ENCODE measurements at places on chromosomes 4 and X.

DNA sequence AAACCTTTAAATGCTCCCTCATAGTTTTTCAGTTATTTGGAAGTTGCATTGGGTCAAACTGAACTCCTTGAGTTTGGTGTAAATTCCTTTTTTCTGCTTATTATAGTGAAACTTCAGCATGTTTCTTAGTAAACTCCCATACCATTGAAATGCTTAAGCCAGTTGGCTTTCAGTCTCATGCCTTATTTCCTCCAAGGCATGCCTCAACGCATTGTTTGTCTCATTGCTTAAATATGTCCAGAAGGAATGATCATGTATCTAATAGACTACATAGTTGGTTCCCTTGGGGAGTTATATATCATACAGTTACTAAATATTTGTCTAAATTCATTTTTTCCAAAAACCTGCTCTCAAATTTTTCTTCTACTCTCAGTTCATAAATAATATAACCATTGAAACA is 114.0 kb downstream of the STOX2 start:
- no peak for DNase-seq

DNA sequence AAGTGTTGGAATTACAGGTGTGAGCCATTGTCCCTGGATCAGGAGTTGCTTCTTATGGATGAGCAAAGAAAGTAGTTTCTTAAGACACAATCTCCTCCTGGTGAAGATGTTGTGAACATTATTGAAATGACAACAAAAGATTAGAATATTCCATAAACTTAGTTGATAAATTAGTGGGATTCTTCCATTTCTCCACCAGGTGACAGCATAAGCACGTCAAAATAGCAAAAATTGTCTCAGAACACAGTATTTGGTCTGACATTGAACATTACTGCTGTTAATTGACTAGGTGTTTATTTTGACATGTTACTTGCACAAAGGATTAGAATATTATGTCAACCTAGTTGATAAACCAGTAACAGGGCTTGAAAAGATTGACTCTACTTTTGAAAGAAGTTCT is 21.6 kb downstream of the CLDN34 start:
- no peak for DNase-seq

- no peak for DNase-seq
These were observed 120.2 kb upstream of the GPRIN3 start for GRCh38 chr4:89427782-89428181.

DNA sequence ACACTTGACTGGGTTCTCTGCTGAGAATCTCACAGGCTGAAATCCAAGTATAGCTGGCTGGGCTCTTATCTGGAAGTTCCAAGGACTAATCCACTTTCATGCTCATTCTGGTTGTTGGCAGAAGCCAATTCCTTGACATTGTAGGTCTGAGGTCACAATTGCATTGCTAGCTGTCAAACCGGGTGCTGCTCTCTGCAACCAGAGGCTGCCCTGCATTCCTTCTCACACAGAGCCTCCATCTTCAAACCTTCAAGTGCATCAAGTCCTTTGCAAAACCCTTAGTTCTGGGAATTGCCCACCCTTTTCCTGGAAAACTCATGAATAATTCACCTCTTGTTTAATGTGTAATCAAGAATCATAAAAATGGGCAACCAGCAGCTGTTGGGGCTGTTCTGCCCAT is 404.2 kb downstream of the KCNIP4 start:
- DNase-seq: no peak

- peak; percentile 74 for DNase-seq
These were observed 88.2 kb downstream of the ATP8A1 start for GRCh38 chr4:42568610-42569207.

GRCh38 chr4:138499627-138500026 is 257.5 kb upstream of the SLC7A11 start:
- no peak for DNase-seq

- DNase-seq: no peak
These were observed 20.2 kb upstream of the FAAH2 start for GRCh38 chrX:57266275-57266674.

DNA sequence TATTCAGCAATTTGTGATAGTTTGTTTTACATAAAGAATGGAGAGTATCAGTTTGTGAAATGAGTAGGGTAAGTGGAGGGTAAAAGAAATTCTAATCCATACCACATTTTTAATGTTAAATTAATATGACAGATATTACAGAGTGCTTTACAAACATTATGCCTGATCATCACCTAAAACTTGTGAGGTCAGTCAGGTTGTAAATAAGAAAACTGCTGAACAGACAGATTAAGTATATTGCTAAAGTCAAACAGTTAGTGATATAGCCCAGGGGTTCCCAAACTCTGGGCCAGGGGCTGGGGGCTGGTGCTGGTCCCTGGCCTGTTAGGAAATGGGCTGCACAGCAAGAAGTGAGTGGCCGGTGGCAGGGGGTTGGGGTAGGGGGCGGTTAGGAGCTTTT is 273.6 kb downstream of the TRAM1L1 start:
- DNase-seq: no peak

DNA sequence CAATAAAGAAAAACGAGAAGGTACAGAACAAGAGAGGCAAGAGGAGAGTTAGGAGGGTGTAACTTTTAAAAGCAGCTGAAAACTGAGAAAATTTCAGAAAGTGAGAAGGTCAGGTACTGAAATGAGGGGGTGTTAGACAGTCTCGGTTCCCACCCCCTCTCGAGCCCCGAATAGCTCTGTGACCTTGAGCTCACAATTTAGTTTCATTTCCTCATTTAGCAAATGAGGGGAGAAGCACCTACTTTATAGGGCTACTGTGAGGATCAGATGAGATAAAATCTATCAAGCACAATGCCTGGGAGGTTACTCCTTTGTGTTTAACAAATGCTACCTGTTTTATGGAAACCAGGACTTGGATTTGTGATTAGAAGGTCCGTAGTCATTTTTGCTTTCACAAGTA is 4.9 kb downstream of the UGT8 start:
- no peak for DNase-seq

DNA sequence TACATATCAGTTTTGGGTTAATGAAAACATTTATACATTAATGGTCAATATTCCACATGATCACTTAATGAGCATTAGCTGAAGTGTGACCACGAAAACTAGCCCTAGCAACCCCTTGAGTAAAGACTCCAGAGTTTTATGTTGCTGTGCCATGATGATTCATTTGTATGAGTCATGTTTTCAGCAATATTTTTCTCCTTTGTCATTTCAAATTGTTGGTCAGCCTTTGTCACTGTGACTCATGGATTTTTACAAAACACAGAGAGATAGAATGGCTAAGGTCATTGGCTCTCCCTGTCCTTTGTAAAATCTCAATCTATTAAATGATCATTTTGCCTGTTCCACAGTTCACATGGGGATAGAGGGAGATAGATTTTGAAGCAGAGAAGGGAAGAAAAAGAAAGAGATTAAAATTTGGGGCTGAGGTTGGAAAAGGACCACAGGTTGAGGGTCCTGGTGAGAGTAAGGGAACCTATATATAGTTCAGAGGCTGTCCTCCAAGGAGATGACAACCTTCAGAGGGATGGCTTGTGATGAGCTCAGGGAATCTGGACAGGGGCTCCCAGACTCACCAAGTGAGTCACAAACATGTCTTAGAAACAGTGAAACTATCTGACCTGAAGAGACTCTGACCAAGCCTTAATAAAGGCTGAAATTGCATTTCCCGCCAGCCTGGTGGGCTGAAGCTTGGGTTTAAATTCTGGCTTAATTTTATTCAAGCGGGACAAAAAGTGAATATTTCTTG is 25.6 kb downstream of the NR0B1 start:
- no peak for DNase-seq

- DNase-seq: no peak
These were observed 12.1 kb downstream of the SNX25 start for GRCh38 chr4:185221491-185221890.

DNA sequence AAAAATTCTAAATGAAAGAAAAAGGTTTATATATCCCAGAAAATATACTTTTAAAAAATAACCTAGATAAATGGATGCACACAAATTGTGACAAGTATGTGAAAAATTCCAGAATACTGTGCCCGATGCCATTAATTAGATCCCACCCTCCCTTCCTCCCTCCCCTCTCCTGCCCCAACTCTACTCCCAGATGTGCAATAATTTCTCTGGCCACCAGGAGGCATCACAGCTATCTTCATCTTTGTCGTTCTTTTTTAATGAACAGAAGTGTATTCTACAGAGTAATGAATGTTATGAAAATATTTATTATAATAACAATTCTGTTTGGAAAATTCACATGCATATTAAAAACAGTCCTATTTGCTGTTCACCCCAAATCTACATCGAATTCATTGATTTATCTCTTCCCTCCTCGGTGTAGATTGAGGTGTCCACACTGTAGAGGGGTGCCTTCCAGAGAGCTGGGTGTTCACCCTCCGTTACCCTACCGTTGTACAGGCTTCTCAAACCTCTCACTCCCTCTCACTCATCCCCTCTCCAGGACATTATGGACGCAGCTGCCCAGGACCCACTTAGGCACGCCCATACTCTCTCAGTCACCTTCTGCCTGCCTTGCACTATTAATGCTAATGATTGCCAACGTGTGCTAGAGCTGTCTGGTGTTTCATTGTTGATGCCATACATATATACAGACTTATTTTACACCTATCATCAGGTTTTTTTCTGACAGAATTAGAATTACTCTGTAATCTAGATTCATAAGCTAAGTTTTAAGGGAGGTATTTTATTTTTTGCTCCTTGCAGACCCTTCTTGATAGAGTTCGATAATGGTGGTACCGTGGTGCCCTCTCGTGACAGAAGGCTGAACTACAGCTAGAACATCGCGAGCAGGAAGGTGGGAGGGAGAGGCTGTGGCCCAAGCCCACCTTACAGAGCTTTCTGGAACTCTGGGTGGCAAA is 14.1 kb downstream of the RAB40AL start:
- DNase-seq: peak; percentile 46
